ENCODE measurements at places on chromosomes 2 and 18. TPM values are rescaled to one million over a fixed set of nuclear protein-coding genes. Genes with fewer than 3 reads are reported as not detected.

The ZC3H8 gene
- total RNA-seq, result 19.9 TPM

The SGPP2 gene
- total RNA-seq, result 2.0 TPM

The CCDC148 gene
- 13.1 TPM for total RNA-seq

The GNLY gene
- 0.27 TPM for total RNA-seq

The BCL11A gene
- 29.0 TPM for total RNA-seq

The IL36G gene
- total RNA-seq, result not detected

The IAH1 gene
- 38.2 TPM for total RNA-seq

The GNAL gene
- 17.5 TPM for total RNA-seq

The CFAP65 gene
- not detected for total RNA-seq

The ERMN gene
- 6.0 TPM for total RNA-seq

The LIPG gene
- total RNA-seq, result 20.2 TPM

The AGXT gene
- total RNA-seq, result not detected

The EPB41L3 gene
- total RNA-seq, result 103 TPM

The ST8SIA3 gene
- total RNA-seq, result 5.5 TPM

The OBSL1 gene
- 149 TPM for total RNA-seq

The CYBRD1 gene
- total RNA-seq, result 119 TPM

The BCL2 gene
- 34.4 TPM for total RNA-seq

The GRB14 gene
- 7.8 TPM for total RNA-seq

The FTCDNL1 gene
- 2.3 TPM for total RNA-seq

The ABHD1 gene
- 0.49 TPM for total RNA-seq

The IL18R1 gene
- 1.6 TPM for total RNA-seq

The ZNF513 gene
- total RNA-seq, result 11.6 TPM

The ELP2 gene
- total RNA-seq, result 135 TPM

The FZD7 gene
- 31.8 TPM for total RNA-seq

The COLEC12 gene
- total RNA-seq, result 67.2 TPM

The ABCB11 gene
- total RNA-seq, result 0.38 TPM

The HRH4 gene
- total RNA-seq, result not detected

The ALK gene
- 9.5 TPM for total RNA-seq

The SFTPB gene
- not detected for total RNA-seq

The TTC21B gene
- 109 TPM for total RNA-seq
